Hindlimb muscle (tissue), 1 donor: ENCODE measurements at places on chromosomes 1 and 21. TPM values are rescaled to one million over a fixed set of nuclear protein-coding genes. Genes with fewer than 3 reads are reported as not detected.

The GCSAML gene
- polyA plus RNA-seq: 0.15 TPM

The CDC7 gene
- polyA plus RNA-seq: 8.1 TPM

The FNDC5 gene
- 209 TPM for polyA plus RNA-seq

The CAPN8 gene
- not detected for polyA plus RNA-seq

The VASH2 gene
- polyA plus RNA-seq: 34.8 TPM

The FCRL1 gene
- polyA plus RNA-seq: 0.09 TPM

The CA6 gene
- not detected for polyA plus RNA-seq

The INSRR gene
- 0.93 TPM for polyA plus RNA-seq

The OPTC gene
- not detected for polyA plus RNA-seq

The NRAS gene
- 46.5 TPM for polyA plus RNA-seq

The SLC6A17 gene
- polyA plus RNA-seq: 0.83 TPM
